ENCODE measurements at places on chromosomes 7 and 10.

DNA sequence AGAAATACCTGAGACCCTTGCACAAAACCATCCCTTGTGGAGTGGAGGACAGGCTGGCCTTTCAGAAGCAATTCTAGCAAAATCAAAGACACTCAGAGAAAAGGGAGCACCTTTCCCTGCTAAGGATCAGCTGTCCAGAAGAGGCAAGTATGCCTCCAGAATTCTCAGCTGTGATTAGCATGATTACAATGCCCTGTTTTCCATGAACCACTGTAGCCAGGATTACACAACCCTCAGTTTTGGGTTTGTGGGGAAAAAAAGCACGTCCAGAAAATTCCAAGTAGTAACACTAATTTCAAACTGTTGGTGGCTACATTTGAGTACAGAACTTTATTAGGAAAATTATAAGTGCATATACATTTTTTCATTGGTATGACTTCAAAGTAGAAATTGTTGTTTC is 15.0 kb downstream of the CXCL12 start:
- no peak for DNase-seq

GRCh38 chr7:103689255-103689654 is 243.2 kb upstream of the SLC26A5 start:
- DNase-seq, result no peak

- no peak for DNase-seq
These were observed 163.8 kb upstream of the NPVF start for GRCh38 chr7:25391961-25392587.

GRCh38 chr7:138699661-138700060 is 1.5 kb downstream of the SVOPL start:
- no peak for DNase-seq

DNA sequence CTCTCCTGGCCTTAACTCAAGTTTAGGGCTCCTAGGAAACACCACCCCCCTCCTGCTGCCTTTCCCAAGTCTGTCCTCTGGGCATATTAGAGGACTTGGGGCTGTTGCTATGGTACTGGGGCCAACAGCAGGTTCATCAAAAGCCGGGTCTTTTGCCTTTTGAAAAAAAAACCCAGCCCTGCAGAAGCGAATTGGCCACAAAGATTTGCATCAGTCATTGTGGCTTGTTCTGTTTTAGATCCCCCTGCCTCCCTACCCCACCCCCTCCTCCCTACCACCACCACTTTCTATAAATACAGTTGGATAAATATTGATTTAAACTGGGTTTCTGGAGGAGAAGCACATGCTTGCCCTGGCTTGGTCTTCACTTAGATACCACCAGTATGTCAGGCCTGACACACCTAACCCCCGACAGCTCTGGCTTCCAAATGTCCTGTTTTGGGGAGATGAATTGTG is 7.0 kb downstream of the MXI1 start:
- no peak for DNase-seq

DNA sequence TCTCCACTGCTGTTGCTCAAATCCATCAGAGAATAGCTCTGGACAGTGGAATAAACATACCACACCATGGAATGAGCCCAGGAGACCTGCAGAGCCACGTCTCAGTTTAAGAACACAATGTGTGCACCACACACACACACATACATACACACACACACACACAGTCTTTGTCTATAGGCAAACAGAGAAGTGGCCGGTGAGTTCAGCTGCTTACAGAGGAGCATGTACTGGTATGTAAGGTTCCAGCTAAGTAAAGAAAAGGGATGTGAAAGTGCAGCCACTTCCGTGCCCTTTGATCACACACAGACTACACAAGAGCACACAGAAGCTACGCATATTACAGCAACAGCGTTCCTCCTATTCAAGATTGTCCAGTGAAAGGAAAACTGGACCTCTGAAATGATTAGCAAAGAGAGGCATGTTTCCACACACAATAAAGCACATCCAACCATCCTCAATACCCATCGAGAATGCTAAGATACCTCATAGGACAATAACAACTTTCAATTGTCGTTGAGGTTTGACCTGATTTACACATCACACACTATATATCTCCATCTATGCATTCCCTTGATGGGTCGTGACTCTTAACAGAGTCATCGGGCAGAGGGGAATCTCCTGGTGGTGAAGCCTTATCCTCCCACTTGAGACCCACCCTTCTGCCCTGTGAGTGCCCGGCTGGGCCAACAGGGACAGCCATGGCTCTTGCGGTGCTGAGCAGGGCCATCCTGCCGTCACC is 23.6 kb downstream of the SLC35B4 start:
- DNase-seq, result no peak

DNA sequence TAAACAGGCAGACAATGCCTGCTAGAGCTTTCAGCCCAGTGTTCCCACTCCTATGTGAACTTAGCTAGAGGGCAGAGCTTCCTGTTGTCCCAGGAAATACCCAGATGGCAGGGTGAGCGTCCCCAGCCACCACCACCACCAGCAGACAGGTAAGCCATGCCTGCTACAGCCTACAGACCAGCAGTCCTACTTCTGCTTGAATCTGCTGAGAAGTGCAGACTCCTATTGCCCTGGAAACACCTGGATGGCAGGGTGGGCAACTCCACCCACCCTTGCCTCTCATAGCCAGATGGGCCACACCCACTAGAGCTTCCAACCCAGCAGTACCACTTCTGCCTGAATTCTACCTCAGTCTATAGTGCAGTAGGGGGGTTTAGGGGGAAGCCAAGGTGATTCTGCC is 64.4 kb downstream of the FBXL13 start:
- no peak for DNase-seq

GRCh38 chr7:121267612-121268011 is 61.2 kb upstream of the WNT16 start:
- DNase-seq, result no peak

- no peak for DNase-seq
These were observed 898.6 kb downstream of the KCNMA1 start for GRCh38 chr10:76738991-76739390.

- DNase-seq, result peak; percentile 35
These were observed 68.9 kb downstream of the PHTF2 start for GRCh38 chr7:77867537-77867865.

DNA sequence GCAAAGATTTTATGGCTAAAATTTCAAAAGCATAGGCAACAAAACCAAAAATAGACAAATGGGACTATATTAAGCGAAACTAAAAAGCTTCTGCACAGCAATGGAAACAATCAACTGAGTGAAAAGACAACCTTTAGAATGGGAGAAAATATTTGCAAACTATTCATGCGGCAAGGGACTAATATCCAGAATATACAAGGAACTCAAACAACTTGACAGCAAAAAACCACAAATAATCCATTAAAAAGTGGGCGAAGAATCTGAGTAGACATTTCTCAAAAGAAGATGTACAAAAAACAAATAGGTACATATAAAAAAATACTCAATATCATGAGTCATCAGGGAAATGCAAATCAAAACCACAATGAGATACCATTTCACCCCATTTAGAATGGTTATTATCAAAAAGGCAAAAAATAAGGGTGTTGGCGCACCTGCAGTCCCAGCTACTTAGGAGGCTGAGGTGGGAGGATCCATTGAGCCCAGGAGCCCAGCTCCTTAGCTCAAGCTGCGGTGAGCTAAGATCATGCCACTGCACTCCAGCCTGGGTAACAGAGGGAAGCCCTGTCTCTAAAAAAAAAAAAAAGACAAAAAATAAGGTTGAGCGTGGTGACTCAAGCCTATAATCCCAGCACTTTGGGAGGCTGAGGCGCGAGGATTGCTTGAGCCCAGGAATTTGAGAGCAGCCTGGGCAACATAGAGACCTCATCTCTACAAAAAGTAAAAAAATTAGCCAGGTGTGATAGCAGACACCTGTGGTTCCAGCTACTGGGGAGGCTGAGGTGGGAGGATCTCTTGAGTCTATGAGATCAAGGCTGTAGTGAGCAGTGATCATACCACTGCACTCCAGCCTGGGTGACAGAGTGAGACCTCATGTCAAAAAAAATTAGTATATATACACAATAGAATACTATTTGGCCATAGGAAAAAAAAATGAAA is 4.2 kb upstream of the CCM2 start:
- no peak for DNase-seq

DNA sequence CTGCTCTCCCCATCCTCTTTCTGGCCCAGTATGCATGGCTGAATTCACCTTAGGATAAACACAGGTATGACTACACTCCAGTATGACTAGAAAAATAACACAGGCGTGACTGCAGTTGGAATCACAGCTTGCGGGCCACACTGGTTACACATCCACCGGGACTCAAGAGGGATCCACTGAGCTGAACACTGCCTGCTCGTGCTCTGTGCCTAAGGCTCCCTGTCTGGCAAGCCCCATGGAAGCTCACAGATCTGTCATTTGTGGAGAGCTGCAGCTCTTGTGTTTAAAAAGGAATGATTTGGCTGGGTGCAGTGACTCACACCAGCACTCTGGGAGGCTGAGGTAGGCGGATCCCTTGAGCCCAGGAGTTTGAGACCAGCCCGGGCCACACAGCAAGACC is 26.8 kb downstream of the VOPP1 start:
- DNase-seq, result no peak

DNA sequence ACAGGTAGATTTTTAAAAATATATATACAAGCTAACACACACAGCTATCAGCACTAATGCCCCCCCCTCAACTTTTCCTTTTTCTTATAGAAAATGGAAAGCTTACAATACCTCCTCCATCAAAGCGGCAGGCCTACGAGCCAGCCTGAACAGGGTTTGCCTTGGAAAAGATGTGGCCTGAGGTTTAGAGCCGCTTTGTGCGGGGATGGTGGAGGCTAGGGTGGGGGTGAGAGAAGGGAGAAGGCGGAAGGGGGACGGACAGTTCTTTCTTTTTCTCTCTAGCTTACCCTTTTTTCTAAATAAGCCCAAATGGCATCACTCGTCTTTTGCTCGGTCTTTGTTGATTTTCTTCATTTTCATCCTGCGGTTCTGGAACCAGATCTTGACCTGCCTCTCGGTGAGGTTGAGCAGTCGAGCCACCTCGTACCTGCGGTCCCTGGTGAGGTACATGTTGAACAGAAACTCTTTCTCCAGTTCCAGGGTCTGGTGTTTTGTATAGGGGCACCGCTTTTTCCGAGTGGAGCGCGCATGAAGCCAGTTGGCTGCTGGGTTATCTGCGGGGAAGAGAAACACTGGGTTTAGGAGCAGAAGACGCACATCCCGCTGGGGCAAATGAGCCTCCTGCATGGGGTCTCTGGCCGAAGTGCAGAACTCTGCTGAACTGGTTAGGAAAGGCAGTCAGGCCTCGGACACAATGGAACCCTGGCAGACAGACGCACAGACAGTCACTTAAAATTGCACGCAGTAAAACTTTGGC is 1.9 kb downstream of the HOXA9 start:
- DNase-seq, result no peak

DNA sequence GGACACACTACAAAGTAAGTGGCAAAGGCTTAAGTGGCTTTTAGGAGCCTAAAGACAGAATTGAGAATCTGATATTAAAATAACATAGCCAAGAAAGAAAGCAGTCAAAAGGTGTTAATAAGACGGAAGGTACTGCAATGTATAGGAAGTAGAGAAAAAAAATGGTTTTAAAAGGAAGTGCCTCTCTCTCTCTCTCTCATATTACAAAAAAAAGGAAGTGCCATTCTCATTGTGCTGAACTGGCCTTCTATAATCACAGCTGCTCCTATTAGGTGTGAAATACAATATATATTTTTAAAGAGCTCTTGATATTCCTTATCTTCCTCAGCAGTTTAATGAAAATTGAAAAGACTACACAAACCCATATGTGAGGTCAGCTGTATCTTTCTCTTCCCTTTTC is 199.4 kb upstream of the NPVF start:
- no peak for DNase-seq

DNA sequence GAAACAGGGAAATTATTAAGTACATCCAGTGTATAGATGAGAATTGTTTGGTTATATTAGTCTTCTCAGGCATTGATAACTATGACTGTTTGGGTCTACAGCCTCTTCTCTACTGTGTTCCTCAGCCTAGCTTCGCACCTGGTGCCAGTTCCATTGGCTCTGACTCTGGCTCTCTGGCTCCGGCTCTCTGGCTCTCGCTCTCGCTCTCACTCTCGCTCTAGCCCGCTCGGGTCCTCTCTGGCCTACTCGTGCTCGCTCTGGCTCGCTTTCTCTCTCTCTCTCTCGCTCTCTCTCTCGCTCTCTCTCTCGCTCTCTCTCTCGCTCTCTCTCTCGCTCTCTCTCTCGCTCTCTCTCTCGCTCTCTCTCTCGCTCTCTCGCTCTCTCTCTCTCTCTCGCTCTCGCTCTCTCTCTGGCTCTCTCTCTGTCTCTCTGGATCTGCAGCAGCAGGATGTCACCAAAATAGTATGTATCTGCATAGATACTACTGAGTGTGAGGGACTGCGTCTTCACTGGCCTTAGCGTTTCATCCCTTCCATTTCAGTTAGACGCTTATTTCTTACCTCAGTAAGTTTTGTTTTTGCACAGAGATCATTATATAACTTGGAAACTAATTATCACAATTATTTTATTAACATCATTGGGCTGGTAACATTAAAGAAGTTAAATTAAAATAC is 6.5 kb upstream of the SSBP1 start:
- no peak for DNase-seq

- DNase-seq, result no peak
These were observed 234.3 kb upstream of the C7orf33 start for GRCh38 chr7:148356303-148356702.

DNA sequence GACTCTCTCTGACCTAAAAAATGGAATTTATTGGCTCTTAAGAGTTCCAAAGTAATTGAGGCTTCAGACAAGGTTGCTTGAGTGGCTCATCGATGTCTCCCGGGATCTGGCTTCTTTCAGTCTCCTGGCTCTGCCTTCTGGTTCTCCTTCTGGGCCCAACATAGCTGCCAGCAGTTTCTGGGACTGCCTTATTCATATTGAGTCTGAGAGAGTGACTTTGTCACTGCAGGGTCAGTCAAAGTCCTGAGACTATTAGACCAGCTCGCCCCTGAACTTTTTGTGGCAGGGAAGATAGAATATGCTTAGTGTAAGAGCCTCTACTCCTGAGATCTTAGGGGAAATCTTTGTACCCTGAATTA is 94.0 kb downstream of the MMRN2 start:
- no peak for DNase-seq

DNA sequence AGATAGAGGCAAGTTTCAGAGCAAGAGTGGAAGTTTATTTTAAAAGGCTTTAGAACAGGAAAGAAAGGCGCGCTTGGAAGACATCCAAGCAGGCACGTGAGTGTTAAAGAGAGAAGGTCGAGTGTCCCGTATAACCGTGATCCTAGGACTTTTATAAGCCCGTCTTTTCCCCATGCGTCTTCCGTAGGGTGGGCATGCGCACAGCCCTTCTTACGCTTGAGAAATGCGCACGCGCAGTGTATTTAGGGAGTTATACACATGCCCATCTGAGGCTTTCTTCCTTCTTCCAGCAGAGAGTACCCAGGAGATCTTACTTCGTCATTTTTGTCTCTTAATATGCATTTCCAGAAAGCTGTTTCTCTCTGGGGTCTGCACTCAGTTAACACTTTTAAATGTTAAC is 52.4 kb downstream of the CALD1 start:
- no peak for DNase-seq

GRCh38 chr7:29421010-29421956 is 142.4 kb upstream of the PRR15 start:
- no peak for DNase-seq

DNA sequence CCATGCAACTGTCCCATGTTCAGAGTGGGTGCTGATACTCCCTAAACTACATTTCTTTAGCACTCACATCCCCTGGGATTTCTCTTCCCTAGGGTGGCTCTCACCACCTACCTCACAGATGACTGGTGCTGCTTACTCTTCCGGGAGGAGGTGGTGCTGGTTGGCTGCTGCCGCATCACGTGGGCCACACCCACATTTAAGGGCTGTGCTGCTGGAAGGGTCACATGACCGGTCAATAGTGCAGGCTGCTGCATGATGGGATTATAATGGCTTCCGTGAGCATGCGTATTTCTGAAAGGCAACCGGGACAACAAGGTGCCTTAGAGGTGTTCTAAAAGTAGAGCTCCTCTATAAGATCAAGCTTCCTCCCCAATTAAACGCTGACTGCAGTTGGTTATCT is 76.8 kb downstream of the CLEC2L start:
- DNase-seq, result no peak

Measured in HS-5 (cell line).